Hematopoietic multipotent progenitor cell treated with erythropoietin and hydrocortisone succinate and interleukin-3 and kit ligand, for 17 days (in vitro differentiated cells): ENCODE measurements at places on chromosomes 11 and 22.

- no peak for DNase-seq
Measured at GRCh38 chr11:106091480-106092123, 14.1 kb downstream of the AASDHPPT start.

DNA sequence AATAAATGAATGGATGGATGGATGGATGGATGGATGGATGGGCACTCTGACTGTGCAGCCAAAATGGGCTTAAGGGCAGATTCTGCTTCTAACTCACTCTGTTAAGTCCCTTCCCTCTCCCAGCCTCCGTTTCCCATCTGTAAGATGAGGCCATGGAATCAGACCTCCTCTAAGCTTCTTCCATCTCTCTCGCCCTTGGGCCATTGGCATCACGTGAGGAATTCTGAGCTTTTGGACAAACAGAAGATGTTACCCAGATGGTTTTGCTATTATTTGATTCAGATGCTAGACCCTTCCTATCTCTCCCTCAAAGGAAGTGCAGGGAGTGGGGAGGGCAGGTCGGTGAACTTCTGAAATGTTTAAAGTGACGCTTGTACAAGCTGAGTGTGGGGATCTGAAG is 4.0 kb upstream of the CYTH4 start:
- no peak for DNase-seq

- no peak for DNase-seq
Measured at GRCh38 chr11:62430425-62430824, 11.6 kb downstream of the SCGB1A1 start.

GRCh38 chr22:31080848-31081649 is at the start of gene SMTN:
Gene SMTN (plus strand): TSS chr22:31081318. CDS start chr22:31083259, 1,941 bp downstream.
- DNase-seq = peak; percentile 88

- DNase-seq = no peak
Measured at GRCh38 chr11:117869604-117870003, 6.9 kb downstream of the FXYD6 start.

DNA sequence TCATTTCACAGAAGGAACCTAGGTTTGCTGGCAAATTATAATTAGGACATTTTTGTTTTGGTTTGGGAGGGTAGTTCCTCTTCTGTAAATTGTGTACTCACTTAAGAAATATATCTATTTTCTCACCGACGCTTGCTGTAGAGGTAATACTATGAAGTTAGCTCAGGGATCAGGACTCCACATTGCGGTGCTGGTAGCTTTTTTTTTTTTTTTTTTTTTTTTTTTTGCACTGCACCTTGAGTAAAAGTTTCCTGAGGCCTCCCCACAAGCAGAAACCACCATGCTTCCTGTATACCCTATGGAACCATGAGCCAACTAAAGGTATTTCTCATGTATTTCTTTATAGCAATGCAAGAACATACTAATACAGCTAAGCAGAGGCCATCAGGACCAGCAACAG is 14.7 kb downstream of the UBTFL1 start:
- no peak for DNase-seq

GRCh38 chr11:132111838-132112237 is 741.4 kb downstream of the NTM start:
- DNase-seq = no peak

- no peak for DNase-seq
Measured at GRCh38 chr11:77750394-77751156, 69.9 kb downstream of the RSF1 start.

- DNase-seq = no peak
Measured at GRCh38 chr11:96341211-96342013, 1.6 kb downstream of the MAML2 start.

- no peak for DNase-seq
Measured at GRCh38 chr11:122071709-122072202, 44.3 kb downstream of the BLID start.

DNA sequence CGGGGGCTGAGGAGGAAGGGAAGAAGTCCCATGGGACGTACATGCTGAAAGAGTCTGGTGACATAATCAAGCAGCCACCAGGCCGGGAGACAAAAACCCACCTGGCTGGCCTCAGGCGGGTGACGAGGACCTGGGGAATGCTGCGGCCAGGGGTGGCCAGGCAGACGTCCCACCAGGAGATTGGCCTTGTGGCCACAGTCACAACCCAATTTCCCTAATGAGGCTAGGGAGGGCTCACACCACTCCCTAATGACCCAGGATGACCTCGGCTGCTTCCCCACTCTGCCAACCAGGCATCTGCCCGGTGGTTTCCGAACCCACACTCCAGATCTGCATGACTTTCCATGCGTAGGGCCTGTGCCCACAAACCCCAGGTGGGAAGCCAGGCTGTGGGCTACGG is 66.9 kb downstream of the SCUBE1 start:
- no peak for DNase-seq

- DNase-seq = no peak
Measured at GRCh38 chr11:109309153-109309552, 112.8 kb upstream of the C11orf87 start.

- no peak for DNase-seq
Measured at GRCh38 chr11:70040452-70040851, 37.7 kb upstream of the ANO1 start.

DNA sequence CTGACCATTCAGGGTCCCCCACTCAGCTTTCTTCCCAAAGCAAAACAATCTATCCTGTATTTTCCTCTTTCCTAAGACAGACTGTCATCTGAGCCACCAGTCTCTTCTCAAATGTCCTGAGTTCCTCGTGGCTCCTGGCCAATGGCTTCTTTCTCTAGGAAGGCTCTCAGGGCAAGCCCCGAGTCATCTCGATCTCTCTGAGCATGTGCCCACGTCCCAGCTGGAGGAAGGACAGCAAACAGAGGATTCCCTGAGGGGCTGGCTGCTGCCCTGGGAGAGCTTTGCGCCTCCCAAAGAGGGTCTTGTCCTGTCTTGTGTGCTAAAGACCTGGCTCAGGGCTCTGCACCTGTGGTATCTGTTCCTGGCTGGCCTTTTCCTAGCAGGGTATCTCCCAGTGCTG is 8.3 kb downstream of the SLC37A2 start:
- no peak for DNase-seq

DNA sequence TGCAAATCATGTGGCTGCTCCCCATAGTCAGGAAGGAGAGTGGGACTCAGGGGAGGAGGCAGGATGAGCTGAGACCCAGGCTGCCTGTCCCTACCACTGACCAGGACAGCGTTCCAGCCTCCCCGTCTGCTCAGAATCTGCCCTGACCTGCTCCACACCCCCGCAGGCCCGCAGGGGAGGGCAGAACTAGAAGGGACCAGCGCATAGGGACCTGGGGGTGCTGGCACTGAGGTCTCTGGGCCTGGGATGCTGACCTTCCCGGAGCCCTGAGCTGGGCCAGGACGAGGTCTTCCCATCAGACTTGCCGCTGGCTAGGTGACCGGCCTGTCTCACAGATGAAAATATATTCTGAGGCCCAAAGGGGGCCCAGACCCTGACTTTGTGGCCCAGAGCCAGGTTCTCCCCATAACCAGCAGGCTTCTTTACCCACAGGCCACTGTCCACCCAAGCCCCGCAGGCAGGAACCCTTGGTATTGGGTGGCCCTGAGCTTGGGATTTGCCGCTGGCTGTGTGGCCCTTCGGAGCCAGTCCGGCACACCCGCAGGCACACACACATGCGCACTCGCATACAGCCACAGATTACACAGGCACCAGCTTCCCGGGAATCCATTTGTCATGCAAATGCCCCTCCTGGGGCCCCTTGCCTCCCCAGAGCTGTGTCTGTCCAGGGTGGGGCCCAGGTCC is 13.8 kb upstream of the PIM3 start:
- no peak for DNase-seq

DNA sequence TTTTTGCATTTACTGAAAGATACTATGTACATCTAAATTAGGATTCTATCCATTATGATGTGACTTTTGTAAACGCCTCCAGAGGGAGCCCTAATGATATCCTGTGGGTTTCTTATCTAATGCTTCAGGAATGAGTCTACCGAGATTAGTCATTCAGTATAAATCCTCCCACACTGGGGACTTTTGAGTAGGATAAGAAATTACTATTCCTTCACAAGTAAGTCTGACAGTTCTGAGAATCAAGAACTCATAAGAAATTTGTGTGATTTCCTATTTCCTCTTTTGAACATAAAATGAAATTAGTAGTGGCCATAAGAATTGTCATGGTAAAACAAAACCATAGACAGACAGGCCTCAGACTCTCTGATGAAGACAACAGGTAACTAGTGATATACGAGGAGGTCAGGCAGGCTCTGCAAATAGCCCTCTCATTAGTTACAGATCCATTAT is 10.0 kb upstream of the OR5M1 start:
- DNase-seq = no peak

DNA sequence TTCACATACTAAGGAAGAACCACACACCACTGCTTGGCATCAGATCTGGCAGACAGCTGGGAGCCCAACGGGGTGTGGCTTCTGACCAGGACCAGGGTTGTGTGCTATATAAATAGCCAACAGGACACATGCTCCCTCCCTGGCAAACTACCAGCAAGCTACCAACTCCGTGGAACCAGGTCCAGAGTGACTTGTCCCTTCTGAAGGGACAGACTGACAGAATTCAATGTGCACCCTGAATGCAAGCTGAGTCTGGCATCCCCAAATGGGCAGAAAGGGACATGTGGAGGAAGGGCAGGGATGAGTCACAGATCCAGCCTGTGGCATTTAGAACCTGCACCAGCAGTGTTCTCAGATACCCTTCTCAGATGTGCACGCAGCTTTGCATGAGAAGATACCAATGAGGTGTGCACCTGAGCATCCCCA is 92.9 kb downstream of the MICAL3 start:
- DNase-seq = peak; percentile 26

DNA sequence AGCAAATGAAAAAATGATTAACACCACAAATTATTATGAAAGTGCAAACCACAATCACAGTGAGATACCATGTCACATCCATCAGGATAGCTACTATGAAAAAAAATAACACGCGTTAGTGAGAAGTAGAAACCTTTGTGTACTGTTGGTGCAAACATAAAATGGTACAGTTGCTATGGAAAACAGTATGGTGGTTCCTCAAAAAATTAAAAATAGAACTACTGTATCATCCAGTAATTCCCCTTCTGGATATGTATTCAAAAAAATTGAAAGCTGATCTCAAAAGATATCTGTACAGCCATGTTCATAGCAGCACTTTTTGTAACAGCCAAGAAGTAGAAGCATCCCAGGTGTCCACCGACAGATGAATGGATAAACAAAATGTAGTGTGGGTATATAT is 43.4 kb downstream of the CCDC81 start:
- DNase-seq = no peak

DNA sequence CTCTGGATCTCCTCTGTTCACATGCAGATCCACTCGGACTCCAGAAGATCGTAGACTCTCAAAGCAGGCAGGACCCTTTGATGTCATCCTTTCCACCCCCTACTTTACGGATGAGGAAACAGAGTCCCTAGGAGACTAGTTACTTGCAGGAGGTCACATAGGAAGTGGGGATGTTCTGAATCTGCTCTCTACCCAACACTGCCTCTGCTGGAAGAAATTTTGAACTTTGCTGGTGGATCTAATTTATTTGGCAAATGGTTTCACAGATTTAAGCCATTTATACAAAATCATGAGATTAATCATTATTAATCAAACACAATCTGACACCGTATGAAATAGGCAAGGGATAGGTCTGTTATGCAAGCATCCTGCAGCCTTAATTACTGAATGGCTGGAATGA is 55.0 kb upstream of the USP47 start:
- no peak for DNase-seq

DNA sequence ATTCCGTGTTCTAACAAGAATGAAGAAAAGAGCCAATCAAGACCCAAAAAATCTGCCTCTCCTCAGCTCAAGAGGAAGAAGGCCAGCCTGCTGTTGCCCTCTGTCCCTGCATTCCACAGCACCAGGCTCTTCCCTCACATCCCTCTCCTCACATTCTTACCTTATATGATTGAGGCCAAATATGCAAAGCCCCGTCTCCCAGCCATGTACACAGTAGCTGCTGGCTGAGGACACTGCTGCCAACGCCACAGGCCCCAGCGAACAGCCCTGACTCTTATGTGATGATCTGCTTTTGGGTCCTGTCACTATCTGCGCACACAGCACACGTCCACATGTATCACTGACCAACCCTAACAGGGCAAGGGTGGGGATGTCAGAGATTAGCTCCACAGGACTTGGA is 60.2 kb downstream of the MICAL3 start:
- DNase-seq = no peak

DNA sequence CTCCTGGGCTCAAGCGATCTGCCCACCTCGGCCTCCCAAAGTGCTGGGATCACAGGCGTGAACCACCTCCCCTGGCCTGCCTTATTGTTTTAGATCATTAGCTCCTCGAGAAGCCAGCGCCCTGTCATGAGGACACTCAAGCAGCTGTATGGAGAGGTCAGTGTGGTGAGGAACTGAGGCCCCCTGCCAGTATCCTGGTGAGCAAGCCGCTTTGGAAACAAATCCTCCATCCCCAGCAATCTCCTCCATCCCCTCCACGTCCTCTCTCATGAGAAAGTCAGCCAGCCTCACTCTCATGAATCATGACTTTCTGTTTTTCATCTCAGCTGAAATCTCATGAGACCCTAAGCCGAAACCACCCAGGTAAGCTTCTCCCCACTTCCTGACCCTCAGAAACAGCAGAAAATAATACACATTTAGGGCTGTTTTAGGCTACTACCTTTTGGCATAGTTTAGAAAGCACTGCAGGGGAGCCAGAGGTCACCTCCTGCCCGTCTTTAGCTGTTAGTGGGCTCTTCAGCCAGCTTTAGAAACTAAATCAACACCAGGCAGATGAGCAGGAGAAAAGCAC is 56.0 kb downstream of the CTTN start:
- DNase-seq = no peak

DNA sequence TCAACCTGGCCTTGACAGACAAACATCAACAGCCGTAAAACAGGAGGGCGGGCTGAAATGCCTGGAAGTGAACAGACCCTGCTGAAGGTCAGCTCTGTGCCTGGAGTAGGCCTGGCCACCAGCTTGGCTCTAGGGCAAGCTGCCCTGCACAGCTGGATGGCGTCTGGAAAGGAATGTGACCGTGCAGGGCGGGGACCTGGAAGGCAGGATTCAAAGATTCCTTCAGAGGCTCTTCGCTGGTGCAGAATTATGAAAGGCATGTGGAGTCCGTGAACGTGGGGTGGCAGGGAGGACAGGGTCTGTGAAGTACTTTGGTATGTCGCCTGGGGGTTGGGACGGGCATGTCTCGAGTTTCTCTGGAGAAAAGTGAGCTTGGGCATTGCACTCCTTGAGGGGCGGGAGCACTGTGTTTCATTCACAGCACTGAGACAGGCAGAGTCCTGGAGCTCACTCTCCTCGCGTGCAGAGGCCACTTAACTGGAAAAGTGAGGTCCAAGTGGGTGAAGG is 1.5 kb downstream of the EHD1 start:
- DNase-seq = no peak

DNA sequence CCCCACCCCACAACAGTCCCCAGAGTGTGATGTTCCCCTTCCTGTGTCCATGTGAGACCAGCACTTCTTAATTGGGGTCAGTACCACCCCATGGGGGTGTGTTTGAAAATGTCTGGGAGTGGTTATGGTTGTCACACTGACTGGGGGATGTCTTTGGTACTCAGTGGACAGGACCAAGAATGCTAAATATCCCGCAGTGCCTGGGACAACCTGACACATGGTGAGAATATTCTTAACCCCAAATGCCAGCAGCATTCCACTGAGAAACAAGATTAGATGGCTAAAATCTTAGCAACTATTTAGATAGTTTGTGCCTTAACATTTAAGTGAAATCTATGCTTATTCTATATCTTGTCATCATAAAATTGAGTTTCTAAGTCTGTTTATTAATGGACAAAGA is 177.5 kb upstream of the ZBED5 start:
- DNase-seq = no peak

GRCh38 chr11:1968454-1969002 is 21.4 kb downstream of the MRPL23 start:
- no peak for DNase-seq
